A549 treated with CpdA at 1 μM for 4 hours (cell line): ENCODE measurements at places on chromosomes 6 and 20. TPM values are rescaled to one million over a fixed set of nuclear protein-coding genes. Genes with fewer than 3 reads are reported as not detected.

Gene NHLRC1
- 1.5 to 2.2 TPM (median 1.8 TPM) in 5 replicates for total RNA-seq

Gene GTPBP2
- total RNA-seq, result 15.8 to 21.8 TPM (median 19.1 TPM) in 5 replicates

Gene CCN6
- total RNA-seq, result not detected in 5 replicates

Gene XKR7
- total RNA-seq, result under 0.01 to 0.02 TPM in 2 of 5 replicates, not detected in the others

Gene HLA-DRB5
- total RNA-seq, result not detected in 5 replicates

Gene RFX6
- total RNA-seq, result not detected in 5 replicates

Gene SLC35F1
- 0.01 TPM in 1 of 5 replicates, not detected in the others for total RNA-seq

Gene VWA7
- total RNA-seq, result 0.61 to 2.0 TPM (median 1.5 TPM) in 5 replicates

Gene MCHR2
- not detected in 5 replicates for total RNA-seq

Gene LKAAEAR1
- total RNA-seq, result 0.72 to 1.5 TPM (median 1.4 TPM) in 5 replicates

Gene TTK
- total RNA-seq, result 18.4 to 22.5 TPM (median 19.3 TPM) in 5 replicates

Gene CRIP3
- total RNA-seq, result 0.20 to 0.62 TPM (median 0.57 TPM) in 5 replicates

Gene MTCH1
- 112 to 139 TPM (median 133 TPM) in 5 replicates for total RNA-seq

Gene CDC40
- 8.1 to 11.5 TPM (median 9.3 TPM) in 5 replicates for total RNA-seq

Gene HM13
- total RNA-seq, result 190 to 266 TPM (median 248 TPM) in 5 replicates

Gene NINL
- total RNA-seq, result 13.0 to 17.6 TPM (median 13.6 TPM) in 5 replicates

Gene CLPSL2
- 1.0 to 1.4 TPM in 2 of 5 replicates, not detected in the others for total RNA-seq

Gene HLA-DRA
- not detected in 5 replicates for total RNA-seq

Gene PRSS35
- 0.03 to 0.14 TPM (median 0.06 TPM) in 4 of 5 replicates, not detected in the other for total RNA-seq

Gene NT5E
- 29.2 to 46.8 TPM (median 39.3 TPM) in 5 replicates for total RNA-seq

Gene MEI4
- not detected in 5 replicates for total RNA-seq

Gene MKKS
- total RNA-seq, result 18.6 to 24.3 TPM (median 22.1 TPM) in 5 replicates

Gene RGS17
- 5.8 to 7.0 TPM (median 6.4 TPM) in 5 replicates for total RNA-seq

Gene CLDN20
- not detected in 5 replicates for total RNA-seq

Gene ZFP57
- not detected in 5 replicates for total RNA-seq

Gene CRISP2
- not detected in 5 replicates for total RNA-seq

Gene SYNDIG1
- total RNA-seq, result 1.5 to 2.2 TPM (median 2.0 TPM) in 5 replicates

Gene AVP
- total RNA-seq, result not detected in 5 replicates

Gene NRSN1
- not detected in 5 replicates for total RNA-seq

Gene TRIM10
- total RNA-seq, result not detected in 5 replicates

Gene GDAP1L1
- total RNA-seq, result 0.16 TPM in 1 of 5 replicates, not detected in the others

Gene CFAP206
- 0.51 to 0.69 TPM (median 0.67 TPM) in 5 replicates for total RNA-seq

Gene HLA-DOB
- total RNA-seq, result 0.10 to 0.29 TPM (median 0.22 TPM) in 3 of 5 replicates, not detected in the others

Gene GFRA4
- not detected in 5 replicates for total RNA-seq

Gene NOX3
- not detected in 5 replicates for total RNA-seq

Gene BPIFB4
- not detected in 5 replicates for total RNA-seq

Gene BMP2
- total RNA-seq, result 0.55 to 1.0 TPM (median 0.68 TPM) in 5 replicates

Gene FRS3
- 2.0 to 2.9 TPM (median 2.4 TPM) in 5 replicates for total RNA-seq

Gene NHSL1
- total RNA-seq, result 2.7 to 4.4 TPM (median 4.0 TPM) in 5 replicates
